ENCODE measurements at places on chromosomes 2 and 18.

DNA sequence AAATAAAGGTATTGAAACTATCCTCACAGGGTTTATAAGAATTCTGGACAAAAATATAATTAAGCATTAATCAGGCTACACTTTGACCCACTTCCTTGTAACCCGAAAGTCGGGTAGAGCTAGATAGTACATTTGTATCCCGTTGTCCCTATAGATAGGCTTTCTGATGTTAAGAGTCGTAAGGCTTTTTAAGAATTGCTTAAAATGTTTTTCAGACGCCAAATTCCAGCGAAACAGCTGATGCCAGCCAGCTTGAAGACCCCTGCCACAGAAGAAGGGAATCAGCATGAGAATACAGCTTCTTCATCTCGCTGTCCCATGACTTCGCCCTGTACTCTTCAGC, 962 bp upstream of the GPR155 start:
- DNase-seq: no peak

DNA sequence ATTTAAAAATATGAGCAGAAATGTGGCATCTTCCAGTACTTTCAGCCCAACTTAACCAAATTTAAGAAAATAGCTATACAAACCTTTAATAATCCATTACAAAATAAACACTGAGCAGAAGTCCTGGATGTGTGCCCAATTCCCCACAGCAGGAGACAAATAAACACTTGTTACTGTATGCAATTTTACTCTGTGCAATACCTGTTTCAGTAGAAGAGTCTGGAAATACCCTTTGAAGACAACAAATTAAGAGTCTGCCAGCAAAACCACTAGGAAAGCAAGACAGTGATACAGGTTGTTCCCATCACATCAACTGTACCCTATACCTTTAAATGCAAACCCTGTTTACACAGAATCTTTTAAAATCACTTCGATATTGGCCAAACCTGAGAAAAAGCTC, 41.4 kb upstream of the RNU4ATAC start:
- DNase-seq: peak; percentile 70

DNA sequence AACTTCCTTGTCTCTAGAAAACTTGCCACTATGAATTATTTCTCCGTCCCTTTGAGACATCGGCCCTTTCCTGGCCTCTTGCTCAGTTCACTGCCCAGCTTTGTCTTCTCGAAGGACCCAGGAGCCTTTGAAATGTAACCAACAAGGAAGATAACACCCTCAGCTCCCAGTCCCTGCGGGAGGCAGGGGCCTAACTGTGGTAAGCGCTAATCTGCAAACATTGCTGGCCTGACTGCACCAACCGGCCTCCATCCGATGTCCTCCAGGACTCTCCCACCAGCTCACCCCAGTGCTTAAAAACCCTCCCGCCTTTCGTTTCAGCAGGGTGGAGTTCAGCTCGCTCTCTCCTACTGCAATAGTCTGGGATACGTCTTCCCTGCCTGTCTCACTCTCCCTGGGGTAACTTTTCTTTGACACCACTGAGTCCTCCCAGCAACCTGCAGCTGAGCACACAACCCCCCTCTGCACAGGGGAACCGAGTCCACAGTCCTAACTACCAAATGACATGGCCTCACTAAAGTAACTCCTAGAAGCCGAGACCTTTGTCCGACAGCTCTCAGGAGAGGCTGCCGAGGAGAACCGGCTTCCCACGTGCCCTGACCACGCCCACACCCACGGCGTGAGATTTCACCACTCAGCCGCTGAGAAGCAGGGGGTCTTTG, 76.1 kb downstream of the MBP start:
- no peak for DNase-seq

DNA sequence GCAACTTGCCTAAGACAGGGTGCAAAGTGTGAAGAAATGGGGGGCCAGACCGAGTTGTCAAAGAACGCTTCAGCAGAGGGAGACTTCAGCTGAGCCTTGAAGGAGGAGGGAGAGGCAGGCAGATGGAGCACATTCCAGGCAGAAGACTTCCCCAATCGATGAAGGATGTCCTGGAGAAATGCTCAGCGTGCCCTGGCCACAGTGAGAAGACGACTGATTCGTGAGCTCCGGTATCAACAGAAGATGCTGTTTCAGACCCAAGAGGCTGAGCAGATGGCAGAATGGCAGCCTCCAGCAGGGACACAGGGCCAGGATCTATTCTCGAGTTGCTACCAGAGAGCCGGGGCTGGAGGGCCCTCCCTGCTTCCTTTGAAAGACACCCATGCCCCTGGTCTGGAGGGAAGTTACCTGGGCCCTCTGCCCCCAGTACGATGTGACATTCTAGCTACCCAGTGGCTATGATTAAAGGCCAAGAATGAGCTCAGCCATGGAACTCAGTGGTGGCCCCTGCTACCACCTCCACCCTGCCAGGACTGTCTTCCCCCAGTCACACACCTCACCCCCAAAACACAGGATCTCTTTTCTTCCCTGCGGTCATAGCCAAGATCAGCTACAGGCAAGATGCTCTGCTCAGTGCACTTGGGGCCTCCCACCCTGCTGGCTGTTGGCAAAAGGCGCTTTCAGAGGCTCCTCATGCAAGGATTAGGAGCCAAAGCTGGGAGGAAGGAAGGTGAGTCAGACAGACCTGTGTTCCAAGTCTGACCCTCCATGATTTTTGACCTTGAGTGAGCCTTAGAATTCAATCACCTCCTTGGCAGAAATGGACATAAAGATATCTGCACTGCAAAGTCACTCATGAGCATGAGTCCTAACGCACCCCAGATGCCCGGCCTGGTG, 84.3 kb downstream of the TFCP2L1 start:
- peak; percentile 31 for DNase-seq

DNA sequence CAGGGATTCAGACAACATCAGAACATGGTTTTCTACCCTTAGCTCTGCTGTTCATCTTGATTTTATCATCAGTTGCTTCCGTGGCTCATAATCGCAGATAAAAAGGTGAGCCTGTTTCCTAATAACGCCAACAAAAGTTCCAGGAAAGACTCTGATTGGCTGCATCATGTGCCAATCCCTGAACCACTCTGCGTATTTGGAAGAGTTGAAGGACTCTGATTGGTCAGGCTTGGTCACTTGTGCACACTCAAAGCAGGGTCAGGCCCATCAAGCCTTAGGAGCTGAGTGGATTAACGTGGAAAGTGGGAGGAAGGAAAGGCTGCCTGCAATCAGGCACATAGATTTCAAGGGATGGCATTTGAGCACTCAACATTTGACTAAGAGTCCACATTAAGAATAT, 11.4 kb downstream of the TXNDC2 start:
- DNase-seq: no peak

DNA sequence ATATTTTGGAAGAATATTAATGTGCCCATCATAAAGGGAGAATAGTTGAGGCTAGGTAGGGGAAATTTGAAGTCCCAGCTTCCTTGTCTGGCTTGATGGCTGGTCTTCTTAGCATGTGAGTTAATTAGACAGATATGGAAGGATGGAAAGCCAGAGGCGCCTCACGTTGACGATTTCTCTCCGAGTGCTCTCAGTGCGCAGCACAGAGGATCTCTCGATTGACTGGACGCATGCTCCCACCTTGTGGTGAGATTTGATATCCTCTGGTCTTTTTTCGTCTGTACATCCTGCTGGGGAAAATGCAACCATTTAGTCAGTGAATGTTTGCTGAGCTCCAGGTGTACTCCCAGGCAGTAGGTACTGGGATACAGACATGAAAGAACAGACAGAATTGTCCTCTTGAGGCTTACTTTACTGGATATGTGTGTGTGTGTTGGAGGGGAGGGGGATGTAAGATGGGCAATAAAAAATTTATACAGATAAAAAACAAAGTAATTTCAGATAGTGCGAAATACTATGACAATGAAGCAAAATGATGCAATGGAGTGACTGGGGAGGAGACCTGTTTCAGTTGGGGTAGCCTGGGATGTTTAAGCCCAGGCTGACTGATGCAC, 66.9 kb upstream of the ZNG1B start:
- DNase-seq: no peak

- DNase-seq: no peak
Observed at GRCh38 chr18:37956902-37957301, 391.3 kb upstream of the CELF4 start.

GRCh38 chr2:163717993-163718680, 17.7 kb downstream of the FIGN start:
- no peak for DNase-seq

- DNase-seq: no peak
Observed at GRCh38 chr2:126720638-126721037, 64.7 kb downstream of the GYPC start.

- DNase-seq: no peak
Observed at GRCh38 chr2:118841828-118842461, 5.5 kb downstream of the EN1 start.

DNA sequence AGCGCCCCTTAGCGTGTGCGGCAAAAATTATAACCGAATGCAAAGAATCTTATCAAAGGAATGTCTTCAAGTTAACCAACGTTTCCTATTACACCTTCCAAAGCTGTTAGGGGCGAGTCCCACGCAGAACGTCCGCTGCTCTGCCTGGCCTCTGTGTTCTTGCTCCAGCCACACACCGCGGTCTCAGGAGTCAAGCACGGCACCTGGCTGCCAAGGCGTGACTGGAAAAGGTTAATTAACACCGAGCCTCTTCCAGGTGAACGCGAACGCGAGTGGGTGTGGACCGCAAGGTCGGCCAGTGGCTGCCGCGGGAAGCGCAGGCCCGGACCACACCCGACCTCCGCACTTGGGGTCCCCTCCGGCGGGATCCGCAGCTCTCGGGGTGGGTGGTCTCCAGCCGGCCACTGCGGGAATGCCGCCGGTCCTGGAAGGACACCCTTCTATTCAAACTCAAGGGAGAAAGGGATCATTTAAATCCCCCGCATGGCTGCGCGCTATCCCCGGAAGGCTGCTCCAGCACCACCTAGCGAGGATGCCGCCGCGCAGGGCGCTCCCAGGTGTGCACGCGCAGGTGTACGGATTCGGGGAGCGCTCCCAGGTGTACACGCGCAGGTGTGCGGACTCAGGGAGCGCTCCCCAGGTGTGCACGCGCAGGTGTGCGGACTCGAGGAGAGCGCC, 830 bp downstream of the CYB5A start:
- peak; percentile 1 for DNase-seq

- no peak for DNase-seq
Observed at GRCh38 chr2:228016402-228016801, 145.0 kb downstream of the DAW1 start.

- DNase-seq: no peak
Observed at GRCh38 chr2:58098254-58099095, 51.9 kb downstream of the VRK2 start.

DNA sequence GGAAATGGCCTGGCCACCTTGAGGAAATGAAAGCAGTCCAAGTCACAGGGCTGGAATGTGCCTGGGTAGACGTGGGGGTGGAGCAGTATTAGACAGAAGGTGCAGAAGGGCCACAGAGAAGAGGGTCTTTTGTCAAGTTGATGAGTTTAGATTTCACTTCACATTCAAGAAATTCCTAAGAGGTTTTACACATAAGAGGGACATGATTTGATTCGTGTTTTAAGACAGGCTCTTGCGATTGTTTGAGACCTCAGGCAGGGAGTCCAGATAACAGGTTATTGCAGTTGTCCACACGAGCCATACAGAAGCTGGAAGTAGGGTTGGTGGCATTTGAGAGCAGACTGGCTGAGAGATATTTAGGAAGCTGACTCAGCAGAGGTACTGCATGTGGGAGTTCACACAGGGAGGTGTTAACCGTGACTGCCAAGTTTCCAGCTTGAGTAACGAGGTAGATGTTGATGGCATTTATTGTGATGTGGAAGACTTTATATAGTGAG, 64.6 kb downstream of the NEB start:
- DNase-seq: no peak

- no peak for DNase-seq
Observed at GRCh38 chr2:111148925-111149324, 28.2 kb downstream of the BCL2L11 start.

- DNase-seq: no peak
Observed at GRCh38 chr18:55228191-55228590, 268.9 kb upstream of the CCDC68 start.

DNA sequence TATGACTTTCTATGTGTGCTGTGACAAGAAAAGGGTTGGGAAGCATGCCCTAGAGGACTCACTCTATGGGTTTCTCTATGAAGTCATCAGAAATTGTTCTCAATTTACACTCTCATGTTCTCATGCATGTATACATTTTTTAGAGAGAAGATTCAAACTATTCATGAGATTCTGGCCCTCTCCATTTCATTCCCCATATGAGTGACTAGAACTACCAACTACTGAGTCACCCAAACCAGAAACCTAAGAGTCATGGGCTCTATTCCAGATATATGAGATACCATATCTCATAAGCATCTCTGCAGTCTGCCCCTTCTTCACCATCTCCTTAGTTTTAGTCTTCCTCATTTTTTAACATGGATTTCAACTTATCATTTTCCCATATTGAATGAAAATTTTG, 87.7 kb downstream of the EXOC6B start:
- DNase-seq: no peak

- DNase-seq: no peak
Observed at GRCh38 chr2:96802721-96803120, 13.3 kb upstream of the CNNM3 start.

- no peak for DNase-seq
Observed at GRCh38 chr2:195406886-195407603, 250.0 kb upstream of the SLC39A10 start.

- no peak for DNase-seq
Observed at GRCh38 chr18:8688816-8689215, 16.5 kb upstream of the MTCL1 start.

DNA sequence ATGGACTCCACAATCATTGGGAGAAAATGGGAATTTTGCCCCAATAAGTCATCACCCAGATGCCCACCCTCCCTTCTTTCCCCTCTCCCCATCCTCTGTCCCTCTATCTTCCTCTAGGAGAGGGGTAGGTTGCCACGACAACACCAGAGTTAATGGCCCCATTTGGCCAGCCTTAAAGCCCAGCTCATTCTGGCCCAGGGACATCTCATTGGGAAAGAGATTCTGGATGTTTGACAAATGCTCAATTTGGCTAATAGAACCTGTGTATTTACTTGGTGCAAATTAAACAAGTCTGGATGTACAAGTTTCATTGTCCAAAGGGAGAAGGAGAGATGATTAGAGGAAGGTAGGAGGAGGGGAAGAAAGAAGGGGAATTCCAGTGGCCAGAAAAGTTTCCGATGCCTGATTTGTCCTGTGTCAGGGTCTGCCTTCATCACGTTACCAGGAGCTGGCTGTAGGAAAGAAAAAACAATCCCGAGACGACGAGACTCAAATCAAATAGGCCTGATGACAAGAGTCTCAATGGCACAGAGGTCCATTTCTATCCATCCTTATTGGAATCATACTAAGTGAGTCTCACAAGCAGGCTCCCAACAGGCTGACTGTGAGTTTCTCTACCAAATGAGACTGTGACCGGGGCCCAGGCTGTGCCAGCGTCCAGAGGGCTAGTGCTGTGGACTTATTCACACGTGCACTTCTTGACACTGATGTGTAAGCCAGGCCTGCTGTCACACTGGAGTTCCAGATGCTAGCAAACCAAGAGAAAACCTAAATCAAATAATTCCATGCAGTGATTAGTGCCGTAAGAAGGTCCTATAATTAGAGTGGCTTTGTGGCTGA, 265.2 kb upstream of the APCDD1 start:
- no peak for DNase-seq

- DNase-seq: peak; percentile 21
Observed at GRCh38 chr2:24164416-24164973, 10.4 kb upstream of the FAM228A start.

DNA sequence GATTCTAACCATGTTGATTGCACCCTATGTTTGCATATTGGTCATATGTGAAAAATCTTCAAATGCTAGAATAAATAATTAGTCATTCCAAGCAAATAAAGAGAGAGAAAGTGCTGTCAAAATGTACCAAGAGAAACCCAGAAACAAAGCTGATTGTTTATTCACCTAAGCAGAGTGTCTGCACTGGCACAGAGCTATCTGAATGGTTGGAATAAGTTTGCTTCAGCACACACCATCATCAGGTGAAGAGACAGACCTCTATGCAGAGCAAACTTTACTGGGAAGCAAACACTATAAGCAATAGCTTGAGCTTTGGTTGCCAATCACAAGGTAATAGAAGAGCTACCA, 25.4 kb downstream of the DSG4 start:
- DNase-seq: no peak

All from NCI-H2171 treated with DMSO at 0.1 percent for 48 hours (cell line).